ENCODE measurements at places on chromosomes 6 and 20.
A peak's percentile ranks its signal among the peaks of the same experiment; 100 is the strongest.

- no peak for DNase-seq
These were observed 21.9 kb downstream of the UST start for GRCh38 chr6:148768646-148769270.

GRCh38 chr20:51378171-51378928 is 164.2 kb downstream of the NFATC2 start:
- no peak for DNase-seq

- no peak for DNase-seq
These were observed 930.5 kb upstream of the FLRT3 start for GRCh38 chr20:15267935-15268334.

DNA sequence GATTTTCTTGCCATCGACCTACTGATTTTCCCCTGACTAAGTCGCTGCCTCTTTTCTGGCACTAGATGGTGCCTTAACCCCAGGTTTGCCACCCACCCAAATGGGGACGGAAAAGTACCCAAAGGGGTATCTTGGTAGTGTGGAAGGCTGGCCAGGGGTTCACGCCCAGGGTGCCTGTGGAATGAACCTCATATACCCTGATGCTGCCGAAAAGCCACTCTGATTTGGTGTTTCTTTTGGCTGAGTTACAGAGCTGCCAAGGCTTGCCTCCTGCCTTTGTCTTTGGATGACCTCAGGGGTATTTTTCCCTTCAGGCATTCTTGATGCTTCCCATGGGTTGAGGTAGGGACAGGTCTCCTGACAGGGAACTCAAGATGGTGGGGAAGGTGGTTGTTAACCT is 78.1 kb downstream of the MAP3K7 start:
- DNase-seq, result no peak

DNA sequence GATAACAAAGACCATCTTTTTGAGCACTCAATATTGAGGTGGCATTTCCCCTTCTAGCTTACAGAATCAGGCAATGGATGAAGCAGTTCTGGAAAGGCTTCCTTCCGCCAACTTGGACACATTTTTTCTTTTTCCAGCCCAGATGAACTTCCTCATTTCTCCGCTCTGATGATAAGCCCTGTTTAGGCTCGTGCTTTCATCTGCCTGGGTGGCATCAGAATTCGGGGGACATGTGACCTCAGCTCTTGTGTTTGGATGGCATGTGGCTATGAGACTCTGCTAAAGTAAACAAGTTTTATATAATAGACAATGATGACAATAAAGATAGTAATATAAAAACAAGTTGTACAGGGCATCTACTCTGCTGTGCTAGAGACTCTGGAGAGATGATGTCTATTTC is 796.7 kb downstream of the DHX35 start:
- no peak for DNase-seq

DNA sequence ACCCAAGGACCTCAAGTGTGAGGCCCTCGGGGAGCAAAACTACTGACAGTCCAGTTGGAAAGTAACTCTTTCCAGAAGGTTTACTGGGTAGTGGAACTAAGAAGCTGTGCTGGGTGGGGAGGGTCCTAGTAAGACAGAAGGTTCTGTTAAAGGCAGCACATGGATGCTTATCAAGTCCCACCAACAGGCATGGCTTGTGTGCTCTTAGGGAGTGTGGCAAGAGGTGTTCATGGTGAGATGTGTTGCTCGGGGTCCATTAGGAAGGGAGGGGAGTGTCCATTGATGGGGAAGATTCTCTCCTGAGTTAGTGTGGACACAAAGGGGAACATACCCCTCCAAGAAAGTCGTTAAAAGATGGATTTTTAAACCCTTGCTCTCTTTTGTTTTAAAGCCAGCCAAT is 120.6 kb downstream of the LY86 start:
- DNase-seq, result no peak

GRCh38 chr6:167533851-167534250 is 209.0 kb downstream of the TTLL2 start:
- no peak for DNase-seq

- no peak for DNase-seq
These were observed 591.1 kb downstream of the PTPRT start for GRCh38 chr20:42598581-42598980.

DNA sequence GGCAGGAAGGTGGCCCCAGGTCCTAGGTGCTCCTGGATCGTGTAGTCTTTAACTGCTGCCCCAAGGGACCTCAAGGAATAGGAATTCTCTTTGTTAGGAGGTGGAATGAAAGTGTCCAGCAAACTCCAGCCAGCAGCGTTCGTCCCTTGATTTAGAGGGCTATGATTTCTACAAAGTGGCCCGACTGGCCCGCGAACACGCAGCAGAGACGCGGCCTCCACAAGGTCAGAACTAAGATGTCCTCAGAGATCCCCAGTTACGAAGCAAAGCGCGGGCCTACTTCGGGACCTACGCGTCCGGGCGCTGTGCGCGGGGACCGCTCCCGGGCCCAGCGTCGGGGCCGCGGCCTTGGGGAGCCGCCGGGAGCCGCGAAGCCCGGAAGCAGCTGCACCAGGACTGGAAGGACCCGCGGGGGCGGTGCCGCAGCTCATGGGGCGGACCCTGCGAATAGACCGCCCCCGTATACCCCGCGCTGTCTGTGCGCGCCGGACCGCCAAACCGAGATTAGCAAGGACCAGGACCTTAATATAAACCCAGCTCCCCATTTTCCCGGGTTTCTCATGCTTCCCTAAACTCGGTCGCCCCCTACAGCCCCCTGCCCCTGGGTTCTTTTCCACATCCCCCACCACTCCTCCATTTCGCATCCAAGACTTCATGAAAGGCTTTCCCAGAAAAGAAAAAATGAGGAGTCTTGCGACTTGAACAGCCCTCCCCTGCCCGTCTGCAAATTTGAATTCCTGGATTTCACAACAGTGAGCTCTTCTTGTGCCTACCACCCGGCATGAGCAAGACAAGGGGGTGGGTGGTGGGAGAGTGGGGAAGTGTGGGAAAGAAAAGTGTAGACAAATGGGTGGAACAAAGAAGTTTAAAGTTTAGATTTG is at the start of gene C6orf47:
Gene C6orf47, minus strand, starts transcription at position 398 of the 881 bp plus-strand sequence. CDS start 831 bp downstream, outside the sequence.
- peak; percentile 45 for DNase-seq

GRCh38 chr6:125197795-125198269 is 44.3 kb downstream of the TPD52L1 start:
- DNase-seq, result no peak

DNA sequence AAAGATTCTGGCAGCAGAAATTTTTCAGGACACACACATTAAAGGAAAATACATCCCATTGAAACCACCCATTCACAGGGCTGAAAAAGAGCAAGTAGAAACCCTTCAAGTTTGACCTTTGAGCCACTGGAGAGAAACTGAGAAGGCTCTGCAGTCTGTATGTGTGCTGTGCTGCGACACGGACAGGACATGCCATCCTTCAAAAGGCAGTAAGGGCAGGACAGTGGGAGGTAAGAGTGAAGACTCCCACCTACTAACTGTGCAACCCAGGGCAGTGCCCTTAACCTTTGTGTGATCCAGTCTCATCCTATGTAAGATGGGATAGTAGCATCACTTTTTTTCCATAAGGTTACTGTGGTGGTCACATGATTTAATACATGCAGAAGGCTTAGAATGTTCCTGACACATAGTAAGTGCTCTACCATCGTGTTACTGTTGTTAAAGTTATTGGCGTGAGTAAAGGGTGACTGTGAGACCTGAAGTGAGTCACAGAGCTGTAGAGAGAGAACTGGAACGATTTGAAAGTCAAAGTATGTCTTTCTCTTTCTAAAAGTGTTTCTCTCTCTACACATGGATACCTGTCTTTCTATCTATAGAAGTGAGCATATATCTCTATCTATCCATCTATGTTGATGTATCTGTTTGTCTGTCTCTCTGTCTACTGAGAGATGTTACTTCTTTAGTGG is 153.7 kb upstream of the OLIG3 start:
- DNase-seq, result no peak

- peak; percentile 99 for DNase-seq
These were observed 289.2 kb downstream of the CD83 start for GRCh38 chr6:14406614-14407331.

- DNase-seq, result no peak
These were observed 77.8 kb downstream of the BACH2 start for GRCh38 chr6:90218959-90219208.

- DNase-seq, result no peak
These were observed 29.8 kb downstream of the DCBLD1 start for GRCh38 chr6:117512056-117512828.

DNA sequence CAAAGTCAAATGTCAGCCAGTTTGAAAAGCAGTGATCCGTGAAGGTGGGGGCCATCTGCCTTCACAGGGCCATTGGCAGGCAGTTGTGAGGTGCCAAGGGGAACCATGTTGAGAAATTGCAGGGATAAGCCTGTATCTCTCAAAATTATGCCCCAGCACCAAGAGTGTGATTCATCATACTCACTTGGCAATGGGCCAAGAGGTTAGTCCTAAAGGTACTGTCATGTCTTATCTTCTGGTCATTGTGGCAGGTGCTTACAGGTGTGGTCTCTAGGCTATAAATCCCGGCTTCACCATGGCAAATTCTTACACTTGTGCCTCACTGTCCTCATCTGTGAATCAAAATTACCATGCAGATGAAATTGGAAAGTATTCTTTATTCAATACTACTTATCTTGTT is 150.7 kb upstream of the LAMP5 start:
- no peak for DNase-seq

DNA sequence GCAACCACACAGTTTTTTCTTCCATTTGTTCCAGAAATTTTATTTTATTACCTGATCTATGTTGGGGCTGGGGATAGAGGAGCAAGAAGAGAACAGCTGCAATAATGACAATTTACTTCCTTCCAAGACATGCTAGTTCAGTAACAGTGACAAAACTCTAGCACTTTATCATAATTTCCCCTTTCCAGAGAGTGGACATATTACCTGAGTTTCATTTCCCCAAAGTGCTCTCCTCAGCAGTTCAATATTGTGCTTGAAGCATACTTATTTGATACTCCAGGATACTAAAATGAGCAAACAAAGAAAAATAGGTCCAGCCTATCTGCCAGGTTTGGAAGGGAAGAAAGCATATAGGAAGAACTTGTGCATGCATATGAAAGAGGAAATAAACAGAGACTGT is 157.7 kb downstream of the ID4 start:
- DNase-seq, result no peak

GRCh38 chr6:45845567-45845966 is 170.1 kb downstream of the CLIC5 start:
- no peak for DNase-seq

Data from NCI-H1694 treated with DMSO at 0.1 percent for 48 hours (cell line).